ENCODE measurements at places on chromosomes 2 and 18.

DNA sequence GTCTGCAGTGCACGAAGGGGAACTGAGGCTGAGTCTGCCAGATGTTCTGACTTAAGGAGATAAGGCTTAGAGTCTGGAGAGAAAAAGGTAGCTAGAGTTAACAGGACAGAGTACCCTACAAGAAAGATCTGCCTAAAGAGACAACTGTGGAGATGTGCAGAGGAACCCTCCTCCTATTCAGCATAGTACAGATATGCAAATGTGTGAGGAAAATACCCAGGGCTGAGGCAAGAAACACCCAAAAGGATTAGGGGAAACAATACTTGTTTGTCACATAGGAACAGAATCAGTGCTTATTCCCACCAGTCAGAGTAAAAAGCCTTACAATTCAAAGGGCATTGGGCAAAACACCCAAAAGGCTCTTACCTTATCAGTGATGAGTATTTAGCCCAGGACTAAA is 67.8 kb downstream of the SS18 start:
- DNase-seq = no peak

DNA sequence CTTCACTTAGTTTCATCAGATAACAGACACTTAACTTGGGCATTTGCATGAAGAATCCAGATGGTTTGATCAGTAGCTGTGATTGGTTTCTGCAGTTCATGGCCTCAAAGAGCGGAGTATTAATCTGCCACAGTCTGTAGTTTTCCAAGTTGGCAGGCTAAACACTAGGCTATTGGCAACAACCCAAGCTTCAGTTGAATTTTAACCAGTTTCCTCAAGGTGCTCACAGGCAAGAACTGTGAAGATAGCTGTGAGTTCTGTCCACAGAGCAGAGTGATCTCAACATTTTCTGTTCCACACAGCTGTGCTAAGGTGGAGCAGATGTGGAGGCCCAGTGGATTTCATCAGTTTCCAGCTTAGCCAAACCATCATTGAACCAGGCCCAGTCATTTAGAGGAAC is 469.5 kb upstream of the LINC00305 start:
- DNase-seq = no peak

DNA sequence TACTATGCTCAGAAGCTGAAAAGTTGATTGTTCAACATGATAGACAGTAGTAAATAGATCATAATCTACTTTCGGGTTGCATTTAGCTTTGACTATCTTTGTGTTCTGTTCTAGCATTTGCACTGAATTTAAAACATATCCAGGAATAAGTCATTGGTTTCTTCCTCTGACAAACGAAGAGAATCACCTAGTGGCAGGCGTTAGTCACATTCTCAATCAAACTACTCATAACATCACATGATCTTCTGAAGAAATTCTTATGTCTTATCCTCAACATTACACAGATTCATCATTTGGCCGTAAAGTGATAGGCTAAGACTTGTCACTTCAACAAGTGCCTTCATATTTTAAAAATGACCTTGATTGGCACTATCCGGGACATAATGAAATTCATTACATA is 63.6 kb upstream of the TTC21B start:
- DNase-seq = no peak

- DNase-seq = no peak
Observed at GRCh38 chr2:6770006-6770405, 95.7 kb downstream of the CMPK2 start.

- no peak for DNase-seq
Observed at GRCh38 chr18:27225947-27226481, 40.9 kb upstream of the CHST9 start.

GRCh38 chr2:228556717-228557116 is 375.2 kb upstream of the SPHKAP start:
- DNase-seq = no peak

Data from Jurkat, Clone E6-1 (cell line).